Thyroid gland (tissue), 4 donors: ENCODE measurements at places on chromosomes 16 and 17. TPM values are rescaled to one million over a fixed set of nuclear protein-coding genes. Genes with fewer than 3 reads are reported as not detected.

Gene CFAP97D1
- total RNA-seq, result not detected

Gene BRCA1
- total RNA-seq, result 14.4 TPM

Gene LRRC37B
- 15.2 TPM for total RNA-seq

Gene RAB26
- total RNA-seq, result not detected

Gene ATP2C2
- total RNA-seq, result 24.0 TPM
